ENCODE measurements at places on chromosomes 1 and 21.
A peak's percentile ranks its signal among the peaks of the same experiment; 100 is the strongest.

- no peak for DNase-seq
These were observed 53.6 kb downstream of the IRF2BP2 start for GRCh38 chr1:234556245-234556943.

- DNase-seq, result no peak
These were observed 188.4 kb downstream of the RRAGC start for GRCh38 chr1:38671221-38671620.

- no peak for DNase-seq
These were observed 397.4 kb downstream of the MATN1 start for GRCh38 chr1:30325999-30326398.

DNA sequence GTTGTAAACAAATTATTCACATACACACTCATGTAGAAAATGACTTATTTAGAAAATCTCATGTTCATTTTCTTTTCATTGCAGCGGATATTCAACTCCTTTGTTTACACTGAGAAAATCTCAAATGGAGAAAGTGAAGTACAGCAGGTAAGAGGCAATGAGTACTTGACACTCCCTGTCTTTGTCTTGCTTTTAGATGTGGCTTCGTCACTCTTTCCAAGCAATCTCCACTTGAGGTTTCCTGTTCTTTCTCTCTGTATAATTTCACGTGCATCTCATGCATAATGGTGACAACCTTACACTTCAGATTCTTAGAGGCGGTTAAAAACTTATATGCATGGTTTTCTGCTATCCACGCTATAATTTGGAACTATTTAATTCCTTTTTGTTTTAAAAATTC lies 80.6 kb downstream of the CACHD1 start:
- DNase-seq, result no peak

GRCh38 chr1:241479294-241479693 lies 40.3 kb downstream of the FH start:
- no peak for DNase-seq

GRCh38 chr21:37626320-37626719 lies 259.7 kb downstream of the DYRK1A start:
- DNase-seq, result no peak

GRCh38 chr1:111731956-111732355 lies 7.2 kb downstream of the INKA2 start:
- DNase-seq, result no peak

- DNase-seq, result peak; percentile 61
These were observed 19.0 kb upstream of the PTPN14 start for GRCh38 chr1:214570442-214570841.

DNA sequence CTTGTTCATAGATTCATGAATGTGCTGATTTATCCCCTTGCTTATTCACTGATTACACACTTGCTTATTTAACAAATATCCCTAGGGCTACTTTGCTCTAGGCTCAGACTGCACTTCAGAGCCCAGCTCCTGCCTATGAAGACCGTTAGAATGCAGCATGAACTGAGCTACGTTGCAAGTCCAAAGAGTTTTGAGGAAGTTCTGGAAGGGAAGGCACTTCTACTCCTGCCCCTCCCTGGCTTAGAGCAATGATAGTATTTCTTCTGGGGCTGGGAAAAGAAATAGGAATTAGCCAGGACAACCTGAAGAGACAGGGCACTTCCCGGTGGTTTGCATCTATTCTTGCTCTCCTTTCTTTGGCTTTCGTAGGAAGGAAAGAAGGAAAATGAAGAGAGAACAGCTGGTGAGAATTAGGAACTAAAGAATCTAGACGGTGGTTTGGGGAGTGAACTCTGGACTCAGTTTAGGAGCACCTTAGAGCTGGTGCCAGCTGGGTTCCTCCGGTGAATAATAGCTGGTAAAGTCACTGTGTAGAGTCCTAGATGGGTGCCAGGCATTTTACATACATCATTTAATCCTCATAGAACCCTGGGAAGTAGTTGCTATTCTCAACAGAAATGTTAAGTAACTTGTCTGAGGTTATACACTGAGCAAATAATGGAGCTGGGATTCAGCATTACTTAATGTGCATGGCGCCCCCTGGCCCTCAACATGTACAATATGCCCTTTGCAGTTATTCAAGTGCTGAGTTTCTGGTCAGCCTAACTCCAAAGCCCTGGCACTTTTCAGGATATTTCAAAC lies 65.9 kb downstream of the NDUFS5 start:
- peak; percentile 78 for DNase-seq

GRCh38 chr1:85085417-85085816 lies 37.1 kb upstream of the MCOLN3 start:
- no peak for DNase-seq

DNA sequence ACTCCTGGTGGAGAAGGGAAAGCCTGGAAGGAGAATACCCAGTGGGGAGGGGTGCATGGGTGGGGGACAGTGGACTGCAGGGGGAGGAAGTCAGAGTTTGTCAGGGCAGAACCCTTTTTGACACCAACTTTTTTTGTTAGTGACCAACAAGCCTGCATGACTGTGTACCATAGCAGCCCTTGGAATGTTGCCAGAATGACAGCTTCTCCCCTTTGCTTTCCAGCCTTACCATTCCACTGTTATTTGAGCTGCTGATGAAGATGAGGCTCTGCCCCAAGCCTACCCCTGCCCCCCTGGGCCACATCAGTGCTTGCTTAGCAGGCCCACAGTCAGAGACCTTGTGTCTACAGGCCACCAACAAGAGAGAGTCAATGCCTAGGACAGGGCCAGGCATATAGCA lies 341.2 kb downstream of the HHAT start:
- no peak for DNase-seq

GRCh38 chr1:26278724-26279455 lies 996 bp upstream of the SH3BGRL3 start:
- peak; percentile 71 for DNase-seq

DNA sequence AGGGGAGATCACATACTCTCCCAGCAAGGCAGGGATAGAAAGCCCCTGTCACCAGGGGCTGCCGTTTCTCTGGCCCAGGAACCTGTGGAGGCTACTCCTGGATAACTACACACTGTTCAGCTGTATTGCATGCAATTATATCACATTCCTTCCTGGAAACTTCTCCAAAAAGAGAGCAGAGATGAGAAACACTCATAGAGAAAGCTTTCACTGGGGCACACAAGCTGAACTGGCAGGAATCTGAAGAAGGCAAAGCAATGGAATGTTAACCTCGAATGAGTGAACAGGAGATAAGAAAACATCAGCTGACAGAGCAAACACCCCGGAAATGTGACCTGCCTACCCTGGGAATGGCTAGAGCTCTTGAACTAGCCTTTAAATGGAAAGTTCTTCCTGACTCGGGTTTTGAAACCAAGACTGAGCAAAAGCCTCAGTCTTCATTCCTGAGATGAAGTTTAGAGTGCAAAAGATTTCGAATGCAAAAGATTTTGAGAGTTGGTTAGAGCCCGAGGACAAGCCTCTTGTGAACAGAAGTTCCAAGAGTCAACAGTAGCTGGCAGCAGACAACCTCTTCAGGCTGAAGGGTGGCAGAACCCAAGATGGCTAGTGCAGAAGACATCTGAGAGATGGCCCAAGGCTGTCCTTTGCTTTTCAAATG lies 32.3 kb downstream of the CCN1 start:
- DNase-seq, result peak; percentile 24

GRCh38 chr1:14822493-14822892 lies 224.0 kb downstream of the KAZN start:
- no peak for DNase-seq

DNA sequence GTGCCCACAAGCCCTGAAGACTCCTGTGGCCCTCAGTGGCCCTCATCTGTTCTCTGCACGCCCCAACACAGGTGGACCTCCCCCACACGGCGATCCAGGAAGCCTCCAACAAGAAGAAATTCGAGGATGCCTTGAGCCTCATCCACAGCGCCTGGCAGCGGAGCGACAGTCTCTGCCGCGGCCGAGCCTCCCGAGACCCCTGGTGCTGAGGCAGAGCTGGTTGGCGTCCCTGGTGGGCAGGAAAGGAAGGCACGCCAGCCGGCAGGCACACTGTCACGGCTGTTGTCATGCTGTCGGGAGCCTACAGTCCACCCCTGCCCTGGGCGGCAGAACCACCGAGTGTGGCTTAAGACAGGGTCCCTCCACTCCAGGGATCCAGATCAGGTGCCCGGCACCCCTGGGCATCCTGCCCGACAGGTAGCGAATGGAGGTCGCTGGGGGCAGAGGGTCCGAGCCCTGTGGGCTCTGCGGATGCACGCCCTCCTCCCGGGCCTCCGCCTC lies 2.3 kb upstream of the SLC25A34 start:
- DNase-seq, result no peak

DNA sequence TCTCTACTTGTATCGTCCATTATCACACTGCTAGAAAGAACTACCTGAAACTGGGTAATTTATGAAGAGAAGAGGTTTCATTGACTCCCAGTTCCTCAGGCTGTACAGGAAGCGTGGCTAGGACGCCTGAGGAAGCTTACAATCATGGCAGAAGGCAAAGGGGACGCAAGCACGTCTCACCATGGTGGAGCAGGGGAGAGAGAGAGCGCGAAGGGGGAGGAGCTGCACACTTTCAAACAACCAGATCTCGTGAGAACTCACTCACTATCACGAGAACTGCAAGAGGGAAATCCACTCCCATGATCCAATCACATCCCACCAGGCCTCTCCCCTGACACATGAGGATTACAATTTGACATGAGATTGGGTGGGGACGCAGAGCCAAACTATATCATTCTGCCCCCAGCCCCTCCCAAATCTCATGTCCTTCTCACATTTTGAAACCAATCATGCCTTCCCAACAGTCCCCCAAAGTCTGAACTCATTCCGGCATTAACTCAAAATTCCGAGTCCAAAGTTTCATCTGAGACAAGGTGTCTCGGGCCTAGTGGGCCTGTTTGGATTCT lies 8.0 kb downstream of the MMEL1 start:
- DNase-seq, result no peak

DNA sequence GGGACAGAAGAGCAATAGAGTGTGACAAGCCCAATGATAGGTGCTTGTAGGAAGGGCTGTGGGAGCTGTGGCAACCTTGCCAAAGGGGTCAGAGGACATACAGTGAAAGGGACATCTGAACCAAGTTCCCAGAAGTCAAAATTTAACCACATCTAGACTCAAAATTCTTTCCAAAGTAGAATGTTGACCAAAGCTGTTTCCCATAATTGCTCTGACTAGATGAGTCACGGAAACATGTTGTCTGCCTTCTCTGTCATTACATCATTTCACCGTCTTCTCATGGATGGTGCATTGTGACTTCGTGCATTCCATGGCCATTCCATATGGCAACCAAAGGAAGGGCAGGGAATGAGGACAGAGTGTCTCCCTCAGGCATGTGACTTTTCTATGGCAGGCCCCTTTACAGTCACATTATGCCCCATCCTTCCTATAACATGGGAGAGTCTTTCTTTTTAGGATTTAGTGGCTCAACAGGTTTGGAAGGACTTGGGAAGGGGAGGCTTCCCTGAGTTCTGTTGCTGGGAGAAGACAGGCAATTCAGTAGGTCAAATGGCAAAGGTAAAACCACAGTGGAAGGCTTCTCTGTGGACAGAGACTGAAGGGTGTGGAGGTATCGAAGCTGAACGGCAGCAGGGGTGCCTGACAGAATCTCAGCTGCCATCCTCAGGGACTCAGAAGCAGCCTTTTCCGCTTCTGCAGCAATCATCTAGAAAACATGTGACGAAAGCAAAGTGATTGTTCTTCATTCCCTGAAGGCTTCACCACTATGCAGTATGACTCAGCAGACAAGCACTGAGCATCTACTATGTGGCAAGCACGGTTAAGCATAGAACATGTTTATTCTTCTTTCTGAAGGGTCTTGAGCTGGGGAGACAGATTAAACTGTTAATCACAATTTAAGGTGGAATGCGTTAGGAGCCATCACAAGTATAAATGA lies 24.7 kb downstream of the NPHS2 start:
- DNase-seq, result peak; percentile 39

- DNase-seq, result no peak
These were observed 9.5 kb upstream of the HPDL start for GRCh38 chr1:45317166-45317565.

- DNase-seq, result no peak
These were observed 24.8 kb downstream of the ATPAF1 start for GRCh38 chr1:46643368-46643775.

DNA sequence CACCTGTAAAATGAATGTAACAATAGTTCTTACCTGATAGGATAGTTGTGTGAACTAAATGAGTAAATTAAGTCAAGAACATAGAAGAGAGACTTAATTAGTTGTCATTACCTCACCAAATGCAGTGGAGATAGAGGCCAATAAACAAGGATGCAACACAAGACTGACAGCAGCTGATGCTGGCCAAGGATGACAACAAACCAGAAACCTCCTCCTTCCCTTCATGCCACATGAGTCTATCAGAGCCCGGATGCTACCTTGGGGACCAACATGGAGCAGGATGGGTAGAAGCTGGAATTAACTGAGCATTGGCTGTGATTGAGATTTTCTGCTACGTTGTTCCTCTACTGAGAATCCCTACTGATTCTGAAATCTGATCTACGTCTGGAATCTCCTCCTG lies 30.3 kb upstream of the USP1 start:
- no peak for DNase-seq

DNA sequence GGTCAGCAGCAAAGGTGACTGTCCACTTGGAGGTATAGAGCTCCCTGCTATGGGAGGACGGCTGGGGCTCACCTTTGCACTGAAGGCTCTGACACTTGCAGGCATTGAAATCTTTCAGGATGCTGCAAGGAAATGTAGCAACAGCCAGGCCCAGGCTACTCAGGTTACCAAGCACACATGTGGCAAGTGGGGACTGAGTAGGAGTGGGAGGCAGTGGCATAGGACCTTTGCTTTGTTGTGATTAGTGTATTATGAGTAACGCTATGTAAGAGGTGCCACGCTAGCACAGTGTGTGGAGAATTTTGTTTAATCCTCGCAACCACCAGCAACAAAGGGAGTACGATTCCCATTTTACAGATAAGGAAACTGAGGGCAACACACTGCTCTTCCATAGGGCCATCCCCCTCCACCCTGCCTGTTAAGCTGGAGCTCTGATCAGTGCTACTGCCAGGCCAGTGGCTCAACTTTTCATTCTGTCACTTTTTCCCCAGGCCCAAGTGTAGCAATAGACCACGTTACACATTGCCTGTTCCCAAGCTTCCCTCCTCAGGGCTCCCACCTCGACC lies 21.2 kb downstream of the TMEM63A start:
- DNase-seq, result no peak

DNA sequence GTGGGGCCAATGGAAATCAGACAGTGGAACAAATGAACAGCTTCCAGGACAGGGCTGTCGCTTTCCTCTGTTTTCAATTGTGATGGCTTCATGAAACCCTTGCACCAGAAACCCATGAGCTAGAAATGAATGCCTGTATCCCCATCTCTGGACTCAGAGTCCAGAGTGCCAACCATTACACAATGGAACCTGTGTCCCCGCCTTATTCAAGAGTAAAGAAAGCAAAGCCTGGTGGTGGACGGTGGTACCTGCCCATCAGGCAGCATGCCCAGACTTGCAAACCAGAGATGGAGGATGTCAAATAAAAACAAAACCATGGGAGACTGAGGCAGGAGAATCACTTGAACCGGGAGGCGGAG lies 4.4 kb upstream of the CAPN2 start:
- no peak for DNase-seq

- peak; percentile 60 for DNase-seq
These were observed 40.9 kb upstream of the ZBTB18 start for GRCh38 chr1:244010191-244010590.

DNA sequence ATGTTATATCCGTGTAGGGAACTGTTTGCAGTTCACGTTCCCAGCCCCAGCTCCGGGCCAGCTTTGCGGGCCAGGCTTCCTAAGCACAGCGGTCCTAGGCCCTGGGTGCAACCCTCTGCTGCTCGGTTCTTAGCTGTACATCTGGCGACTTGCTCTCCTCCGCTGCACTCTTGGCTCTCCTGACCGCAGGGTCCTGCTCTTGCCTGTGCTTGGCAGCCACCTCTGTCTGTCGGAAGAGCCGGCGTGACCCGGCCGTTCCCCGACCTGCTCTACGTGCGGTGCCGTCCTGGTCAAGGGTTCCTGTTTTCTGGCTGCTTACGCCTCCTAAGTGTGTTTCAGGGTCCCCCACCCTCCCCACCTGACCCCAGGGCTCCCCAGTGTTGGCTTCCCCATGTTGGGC lies 36.7 kb downstream of the FAAP20 start:
- no peak for DNase-seq
